ENCODE measurements at places on chromosomes 1 and 21.

DNA sequence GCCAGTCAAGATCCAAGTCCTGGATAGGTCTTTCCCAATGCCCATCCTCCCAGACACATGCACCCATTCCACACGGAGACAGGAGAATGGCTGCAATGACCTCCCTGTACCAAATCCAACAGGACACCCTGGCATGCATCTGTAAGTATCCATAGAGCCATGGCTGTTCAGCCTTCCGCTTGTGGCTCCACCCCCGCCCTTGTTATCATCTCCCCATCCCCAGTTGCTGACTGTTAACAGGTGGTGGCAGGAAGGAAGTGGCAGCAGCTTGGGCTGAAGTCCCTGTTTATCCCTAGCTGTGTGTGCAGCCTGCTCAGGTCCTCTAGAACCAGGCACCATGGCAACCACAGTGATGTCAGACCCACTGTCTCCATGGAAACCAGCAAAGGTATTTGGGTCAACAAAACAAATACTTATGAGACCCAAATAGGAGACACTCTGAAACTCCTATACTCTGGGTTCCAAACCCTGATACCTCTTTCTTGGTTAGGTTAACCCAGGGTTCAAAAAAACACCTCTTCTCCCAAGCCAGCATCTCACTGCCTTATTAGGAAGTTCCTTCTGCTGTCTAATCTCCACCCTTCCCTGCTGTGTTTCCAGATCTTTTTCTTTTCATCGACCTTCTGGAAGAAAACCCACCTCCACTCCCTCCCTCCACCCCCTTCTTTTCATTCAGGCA, 721 bp downstream of the PBXIP1 start:
- DNase-seq = peak; percentile 98

DNA sequence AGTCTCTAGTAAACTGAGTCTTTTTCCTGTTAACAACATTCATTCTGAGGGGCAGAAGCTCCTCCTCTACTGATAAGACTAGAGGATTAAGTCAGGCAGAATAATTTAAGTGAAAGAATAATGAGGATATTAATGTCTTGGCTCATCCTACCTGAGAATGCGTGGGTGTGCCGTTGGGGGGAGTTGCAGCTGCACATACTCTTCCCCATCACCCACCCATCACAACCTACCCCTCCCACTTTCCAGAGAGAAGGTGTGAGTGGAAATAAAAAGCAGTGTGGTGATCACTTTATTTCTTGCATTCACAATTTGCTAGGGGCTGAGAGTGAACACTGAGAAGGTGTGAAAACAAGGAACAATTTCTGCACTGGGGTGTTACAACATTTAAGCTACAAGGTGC, 146.8 kb upstream of the MAGI3 start:
- no peak for DNase-seq

DNA sequence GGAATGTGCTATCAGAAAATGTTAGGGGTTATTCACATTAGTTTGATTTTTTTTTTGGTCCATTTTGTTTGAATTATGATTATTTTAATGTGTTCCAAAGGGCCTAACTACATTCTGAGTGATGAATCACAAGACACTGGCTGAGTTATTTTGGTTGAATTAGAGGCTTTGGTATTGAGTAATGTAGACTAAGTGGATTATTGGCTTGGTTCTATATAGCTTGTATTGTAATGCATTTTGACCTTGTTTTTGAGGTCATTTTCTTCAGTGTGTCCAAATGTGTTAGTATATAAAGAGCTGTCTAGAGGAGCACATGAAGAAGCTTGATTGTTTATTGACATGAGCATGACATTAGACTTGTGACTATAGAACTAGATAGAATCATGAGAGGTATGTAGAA, 3.4 kb downstream of the ZNF326 start:
- no peak for DNase-seq

GRCh38 chr1:167922611-167923074, 8.7 kb upstream of the ADCY10 start:
- DNase-seq = no peak

- no peak for DNase-seq
Measured at GRCh38 chr1:112537456-112537855, 28.7 kb downstream of the WNT2B start.

DNA sequence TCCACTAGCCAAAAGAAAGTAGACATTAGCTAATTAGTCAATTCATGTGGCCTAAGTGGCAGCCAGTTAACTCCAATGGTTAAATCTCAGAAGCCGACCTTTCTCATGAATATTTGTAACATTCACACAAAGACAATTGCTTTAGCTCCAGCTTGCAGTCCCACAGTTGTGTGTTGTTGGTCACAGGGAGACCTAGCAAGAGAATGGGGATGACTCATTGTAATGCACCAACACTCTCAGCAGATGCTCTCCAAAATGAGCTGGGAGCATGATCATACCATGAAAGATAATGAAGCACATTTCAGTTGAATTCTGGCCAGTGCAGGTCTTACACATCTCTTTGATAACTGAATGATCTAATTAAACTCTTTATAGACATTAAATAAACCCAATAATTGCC, 160.4 kb downstream of the HLX start:
- DNase-seq = no peak

GRCh38 chr1:246329900-246330299, 177.2 kb downstream of the SMYD3 start:
- DNase-seq = no peak

DNA sequence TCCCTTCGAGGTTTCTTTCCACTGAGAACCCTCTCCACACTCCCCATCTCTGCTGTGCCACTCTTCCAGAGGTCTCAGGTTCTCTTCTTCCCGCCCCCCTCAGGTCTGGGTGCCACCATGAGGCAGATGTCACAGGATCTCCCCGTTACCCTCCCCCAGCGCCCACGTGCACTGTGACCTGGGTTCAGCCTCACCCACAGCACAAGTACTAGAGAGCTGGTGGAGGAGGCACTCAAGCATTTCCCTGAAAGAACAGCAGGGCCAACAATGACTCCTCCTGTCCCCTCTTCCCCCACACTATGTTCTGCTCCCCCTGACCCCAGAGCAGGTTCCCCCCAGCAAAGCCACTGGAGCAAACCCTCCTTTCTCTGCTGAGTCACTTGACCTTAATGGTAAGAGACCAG, 14.3 kb downstream of the PLEKHA6 start:
- DNase-seq = no peak

- DNase-seq = peak; percentile 88
Measured at GRCh38 chr1:39408641-39409054, 82.8 kb upstream of the BMP8A start.

DNA sequence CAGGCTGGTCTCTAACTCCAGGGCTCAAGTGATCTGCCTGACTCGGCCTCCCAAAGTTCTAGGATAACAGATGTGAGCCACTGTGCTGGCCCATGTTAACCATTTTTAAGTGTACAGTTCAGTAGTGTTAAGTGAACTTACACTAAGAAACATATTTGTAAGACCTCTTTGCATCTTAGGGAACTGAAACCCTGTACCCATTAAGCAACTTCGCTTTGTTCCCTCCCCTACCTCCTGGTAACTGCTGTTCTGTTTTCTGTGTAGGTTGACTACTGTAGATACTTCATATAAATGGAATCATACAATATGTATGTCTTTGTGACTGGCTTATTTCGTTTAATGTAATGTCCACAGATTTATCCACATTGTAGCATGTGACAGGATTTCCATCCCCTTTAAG, 11.0 kb downstream of the NUDC start:
- DNase-seq = no peak

- no peak for DNase-seq
Measured at GRCh38 chr1:236027104-236027503, 37.8 kb downstream of the NID1 start.

DNA sequence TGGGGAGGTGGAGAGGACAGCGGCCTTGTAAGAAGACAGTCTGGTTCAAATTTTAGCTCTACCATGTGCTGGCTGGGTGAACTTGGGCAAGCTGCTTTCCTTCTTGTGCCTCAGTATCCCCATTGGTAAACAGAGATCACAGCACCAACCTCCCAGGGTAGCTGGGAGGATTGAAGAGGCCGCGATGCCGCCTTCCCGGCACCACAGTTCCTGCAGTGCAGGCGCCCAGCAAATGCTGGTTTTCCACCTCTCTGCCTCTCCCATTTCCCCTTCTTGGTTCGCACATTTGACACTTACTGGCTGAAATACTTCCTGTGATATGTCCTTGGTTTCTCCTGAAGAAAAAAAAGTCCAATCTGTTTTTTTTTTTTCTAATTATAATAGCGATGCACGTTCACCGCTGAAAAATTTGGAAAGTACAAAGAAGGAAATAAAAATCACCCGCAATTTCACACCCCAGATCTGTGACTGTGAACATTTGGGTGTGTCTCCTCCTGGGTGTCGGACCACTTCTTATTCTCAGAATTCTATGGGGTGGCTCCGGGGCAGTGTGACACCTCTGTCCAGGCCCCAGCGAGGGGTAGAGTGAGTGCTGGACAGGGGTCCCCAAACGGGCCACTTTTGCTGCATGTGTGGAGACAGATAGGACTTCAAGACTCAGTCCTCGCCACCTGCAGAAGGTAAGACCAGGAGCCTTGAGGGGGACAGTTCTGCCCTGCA, 73.1 kb downstream of the RUNX3 start:
- peak; percentile 37 for DNase-seq

DNA sequence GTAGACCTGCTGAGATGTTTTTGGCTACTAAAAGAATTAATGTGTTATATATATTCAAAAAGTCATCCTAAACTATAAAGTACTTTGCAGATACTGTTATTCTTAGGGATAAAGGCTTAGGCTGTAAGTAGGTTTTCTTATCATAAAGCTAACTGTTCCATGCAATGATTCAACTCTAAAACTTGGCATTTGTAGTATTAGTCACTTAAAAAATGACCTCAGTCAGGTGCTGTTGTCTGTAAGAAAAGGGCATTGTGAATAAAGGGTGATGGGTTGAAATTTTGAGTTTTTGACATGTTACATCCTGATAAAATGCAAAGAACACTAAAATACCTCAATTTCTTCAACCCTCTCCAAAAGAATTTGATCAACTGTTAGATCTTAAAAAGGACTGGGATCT, 32.9 kb downstream of the ADCY10 start:
- no peak for DNase-seq

GRCh38 chr21:31173881-31174555, 135.7 kb upstream of the KRTAP19-8 start:
- DNase-seq = no peak

DNA sequence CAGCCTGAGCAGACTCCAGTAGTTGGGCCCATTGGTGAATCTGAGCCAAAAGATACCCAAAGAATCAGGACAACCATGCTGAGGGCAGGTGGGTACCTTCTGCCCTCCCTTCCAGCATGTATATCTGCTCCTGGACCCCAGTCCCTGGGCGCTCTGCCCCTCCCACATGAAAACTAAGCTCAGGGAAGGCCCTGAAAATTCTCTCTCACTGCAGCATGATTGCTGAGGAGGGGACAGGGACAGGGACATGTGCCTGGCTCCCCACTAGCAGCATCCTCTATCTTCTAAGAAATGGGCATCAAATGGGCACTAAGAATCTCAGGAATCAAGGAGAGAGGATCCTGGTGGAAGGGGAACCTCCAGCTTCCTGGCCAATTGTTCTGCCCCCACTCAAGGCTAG, 446.0 kb downstream of the MATN1 start:
- DNase-seq = no peak

DNA sequence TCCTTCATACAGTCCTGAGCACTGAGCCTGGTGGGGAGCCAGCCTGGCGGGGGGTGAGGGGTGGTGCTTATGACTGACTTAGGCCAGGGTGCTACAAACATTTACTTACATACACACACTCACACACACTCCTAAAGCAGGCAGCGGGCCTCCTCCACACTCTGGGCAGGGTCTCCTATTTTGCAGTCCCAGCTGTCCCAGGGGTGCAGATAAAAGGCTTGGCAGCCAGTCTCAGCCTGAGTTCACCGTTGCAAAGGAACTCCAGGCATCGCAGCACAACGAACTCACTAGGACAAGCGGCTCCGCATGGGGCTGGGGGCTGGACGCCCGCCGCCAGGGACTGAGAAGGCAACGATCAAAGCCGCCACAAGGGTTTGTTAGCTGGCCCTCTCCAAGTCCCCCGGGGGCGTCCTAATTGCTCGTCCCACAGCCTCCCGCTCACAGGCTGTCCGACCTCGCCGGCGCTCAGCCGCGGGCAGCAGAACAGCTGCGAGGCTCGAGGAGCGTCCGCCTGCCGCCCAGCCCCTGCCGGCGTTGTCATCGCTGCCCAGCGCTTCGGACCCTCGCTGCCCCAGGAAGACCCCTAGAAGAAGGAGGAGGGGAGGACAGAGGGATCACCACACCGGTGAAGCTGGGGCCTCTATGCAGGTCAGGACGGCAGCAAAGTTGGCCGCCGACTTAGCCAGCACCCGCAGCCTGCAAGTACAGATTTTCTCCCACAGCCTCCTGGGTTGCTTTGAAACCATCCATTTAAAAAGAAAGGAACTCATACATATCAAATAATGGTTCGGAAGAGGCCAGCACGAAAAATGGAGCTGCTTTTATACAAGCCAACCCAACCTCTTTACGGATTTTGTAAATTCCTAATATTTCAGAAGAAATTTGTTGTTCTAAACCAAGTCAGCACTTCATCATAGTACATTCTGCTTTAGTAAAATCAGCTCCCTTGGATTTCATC, 6.2 kb downstream of the BARHL2 start:
- no peak for DNase-seq

DNA sequence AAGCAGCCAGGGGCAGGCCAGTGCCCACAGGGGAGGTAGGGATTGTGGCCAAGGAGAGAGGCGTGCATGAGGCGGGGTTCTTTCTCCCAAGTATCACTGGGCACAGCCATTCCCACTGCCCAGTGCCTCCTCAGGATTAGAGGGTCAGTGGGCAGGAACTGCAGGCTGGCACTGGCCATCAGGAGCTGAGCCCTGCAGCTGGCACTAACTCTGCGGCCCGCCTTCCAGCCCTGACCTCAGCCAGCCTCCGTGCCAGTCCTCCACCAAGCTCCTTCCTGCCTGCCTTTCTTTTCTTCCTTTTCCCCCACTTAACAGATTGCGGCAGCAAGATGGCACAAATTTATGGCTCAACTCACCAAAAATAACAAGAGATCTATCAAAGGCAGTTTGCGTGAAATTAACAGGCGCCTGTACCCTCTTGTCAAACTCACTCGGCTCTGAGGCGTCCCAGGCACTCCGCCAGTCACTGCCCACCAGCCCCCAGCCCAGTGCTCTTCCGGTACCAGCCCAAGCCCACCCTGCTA, 11.1 kb downstream of the ADGRB2 start:
- no peak for DNase-seq

All from CD4-positive, alpha-beta T cell treated with Interleukin-15 for 1 hour (primary cell).